Occipital lobe (tissue), 3 donors: ENCODE measurements at places on chromosomes 11 and 22. TPM values are rescaled to one million over a fixed set of nuclear protein-coding genes. Genes with fewer than 3 reads are reported as not detected.

Gene UBQLN3
- total RNA-seq, result not detected

Gene CHRNA10
- total RNA-seq, result not detected

Gene SMC1B
- total RNA-seq, result under 0.01 TPM

Gene PRSS23
- 11.1 TPM for total RNA-seq

DNA sequence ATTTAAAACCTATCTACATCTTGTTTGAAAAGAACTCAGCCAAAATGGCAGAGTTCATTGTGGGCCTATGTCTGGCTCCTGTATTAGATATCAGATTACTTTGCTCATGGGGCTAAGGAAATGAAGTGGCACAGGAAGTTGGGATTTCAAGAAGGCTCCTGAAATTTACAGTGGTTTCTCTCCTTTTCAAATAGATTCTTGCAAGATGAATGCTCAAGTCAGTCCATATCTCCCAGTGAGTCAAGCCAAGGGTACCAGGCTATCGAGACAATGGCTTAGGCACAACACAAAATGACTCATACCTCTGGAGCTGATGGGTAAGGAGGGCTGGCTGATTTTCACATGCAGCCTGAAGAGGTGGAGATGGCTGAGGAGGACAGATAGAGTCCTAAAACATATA, 24.1 kb upstream of the APOA1 start:
- no peak for DNase-seq

DNA sequence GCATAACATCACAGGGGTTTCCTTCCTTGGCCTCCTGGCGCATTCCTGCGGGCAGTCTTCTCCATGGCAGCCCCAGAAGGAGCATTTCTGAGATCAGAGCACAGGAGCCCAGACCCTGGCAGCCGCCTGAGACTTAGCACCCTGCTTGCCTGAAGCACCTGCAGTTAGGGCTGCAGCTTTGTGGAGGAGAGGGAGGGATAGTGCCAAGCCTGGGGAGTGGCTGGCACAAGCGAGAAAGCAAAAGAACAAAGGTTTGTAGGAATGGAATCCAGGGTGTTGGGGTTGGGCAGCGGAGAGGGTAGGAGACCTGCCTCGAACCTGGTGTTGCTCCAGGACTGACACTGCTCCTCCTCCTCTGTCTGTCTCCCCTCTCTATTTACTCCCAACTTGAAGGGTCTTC, 66.9 kb downstream of the SCN3B start:
- DNase-seq, result no peak

GRCh38 chr22:27679176-27679575, 122.4 kb downstream of the MN1 start:
- no peak for DNase-seq

DNA sequence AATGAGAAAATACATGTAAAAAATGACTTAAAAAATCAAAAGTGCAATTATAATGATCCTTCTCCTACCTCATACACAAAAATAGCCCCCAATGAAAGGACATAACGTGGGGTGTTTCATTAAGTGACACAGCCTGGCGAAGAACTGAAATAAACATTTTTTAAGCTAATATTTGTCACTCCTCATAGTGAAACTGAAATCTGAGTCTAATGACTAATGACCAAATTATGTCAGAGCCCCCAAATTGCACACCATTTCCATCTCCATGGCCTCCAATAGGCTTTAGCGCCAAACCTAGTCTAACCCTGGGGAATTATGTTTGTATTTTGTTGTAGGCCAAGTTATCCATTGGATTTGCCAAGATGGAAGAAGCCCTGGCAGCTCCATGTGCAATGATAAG, 119.1 kb downstream of the WT1 start:
- DNase-seq, result no peak

DNA sequence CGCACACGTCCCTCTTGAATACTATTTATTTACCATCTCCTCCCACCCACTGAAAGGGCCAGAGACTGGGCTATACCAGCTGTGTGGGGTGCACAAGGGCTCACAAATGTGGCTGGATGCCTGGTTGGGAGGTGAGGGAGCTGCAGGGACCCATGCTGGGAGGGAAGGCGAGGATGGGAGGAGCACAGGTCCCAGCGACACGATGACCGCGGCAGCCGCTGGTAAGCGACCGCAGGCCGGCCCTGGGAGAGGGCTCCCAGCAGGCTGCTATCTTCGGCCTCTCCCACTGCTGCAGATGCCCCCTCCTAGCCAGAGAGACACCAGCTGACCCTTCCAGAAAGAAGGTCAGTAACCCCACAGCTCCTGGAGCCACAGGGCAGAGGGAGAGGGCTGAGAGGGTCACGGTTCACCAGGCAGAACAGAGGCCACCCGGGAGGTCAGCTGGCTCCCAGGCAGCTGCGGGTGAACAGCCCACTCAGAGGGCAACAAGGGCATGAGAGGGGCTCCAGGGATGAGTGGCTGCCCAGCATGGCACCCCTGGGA, 163.9 kb downstream of the CRYBB2 start:
- DNase-seq, result no peak

DNA sequence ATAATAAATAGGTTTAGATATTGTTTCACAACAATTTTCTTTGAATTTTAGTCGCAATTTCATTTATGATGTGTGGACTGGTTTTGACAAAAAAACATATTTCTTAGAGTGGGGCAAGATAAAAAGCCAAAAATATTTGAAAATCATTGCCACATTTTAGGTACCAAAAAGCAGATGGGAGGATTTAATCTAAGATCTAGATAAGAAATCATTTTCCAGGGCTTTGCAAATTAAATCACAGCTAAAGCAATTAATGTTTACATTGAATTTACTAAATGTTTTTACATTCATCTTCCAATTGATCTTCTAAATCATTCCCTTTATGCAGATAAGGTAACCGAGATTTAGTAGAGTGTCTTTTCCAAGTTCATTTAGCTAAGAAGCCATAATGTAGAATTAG, 1386.0 kb upstream of the TENM4 start:
- no peak for DNase-seq
